Forelimb muscle (tissue), 1 donor: ENCODE measurements at places on chromosomes 16 and 17.

GRCh38 chr16:3645504-3646347, 8.8 kb upstream of the DNASE1 start:
- no peak for DNase-seq

GRCh38 chr17:38568274-38568673, 37.5 kb downstream of the SRCIN1 start:
- no peak for DNase-seq

DNA sequence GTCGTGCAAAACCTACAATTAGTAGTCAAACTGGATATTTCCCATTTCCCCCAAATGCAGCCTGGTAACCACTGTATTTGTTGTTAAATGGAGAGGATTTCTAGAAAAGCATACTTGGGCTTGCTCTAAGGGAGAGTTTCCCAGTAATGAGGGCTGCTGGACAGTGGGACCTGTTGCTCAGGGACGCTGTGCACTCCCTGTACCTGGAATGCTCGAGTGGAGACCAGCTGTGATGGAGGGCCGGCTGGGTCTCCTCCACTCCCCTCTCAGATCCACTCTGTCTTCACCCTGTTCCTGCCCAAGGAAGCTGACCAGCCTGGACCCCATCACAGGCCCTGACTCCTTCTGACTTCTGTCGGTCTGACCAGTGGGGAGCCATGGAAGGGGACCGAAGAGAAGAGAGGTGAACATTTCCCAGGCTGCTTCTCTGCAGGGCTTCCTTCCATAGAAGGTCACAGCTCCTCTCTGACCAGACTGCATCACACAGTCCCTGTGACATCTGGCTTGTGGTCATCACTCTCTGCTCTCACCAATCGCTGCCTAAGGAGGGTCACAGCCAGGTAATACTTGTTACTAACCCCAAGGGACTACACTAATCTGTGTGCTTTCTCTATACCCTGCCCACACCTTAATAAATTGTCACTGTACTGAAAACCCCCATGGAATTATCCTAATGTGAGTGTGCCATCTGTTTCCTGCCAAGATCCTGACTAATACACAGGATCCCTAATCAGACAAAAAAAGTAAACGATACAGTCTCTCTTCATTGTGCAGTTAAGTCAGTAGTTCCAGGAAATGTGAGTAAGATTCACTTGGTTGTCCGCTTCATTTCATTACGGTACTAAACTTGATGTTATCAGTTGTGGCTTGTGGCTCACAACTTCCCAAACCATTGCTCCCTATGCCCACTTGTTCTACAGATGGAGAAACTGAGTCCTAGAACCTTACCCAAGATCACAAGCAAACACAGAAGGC, 102.4 kb downstream of the CCT6B start:
- no peak for DNase-seq

GRCh38 chr16:11049396-11050059, 105.2 kb downstream of the CLEC16A start:
- no peak for DNase-seq

DNA sequence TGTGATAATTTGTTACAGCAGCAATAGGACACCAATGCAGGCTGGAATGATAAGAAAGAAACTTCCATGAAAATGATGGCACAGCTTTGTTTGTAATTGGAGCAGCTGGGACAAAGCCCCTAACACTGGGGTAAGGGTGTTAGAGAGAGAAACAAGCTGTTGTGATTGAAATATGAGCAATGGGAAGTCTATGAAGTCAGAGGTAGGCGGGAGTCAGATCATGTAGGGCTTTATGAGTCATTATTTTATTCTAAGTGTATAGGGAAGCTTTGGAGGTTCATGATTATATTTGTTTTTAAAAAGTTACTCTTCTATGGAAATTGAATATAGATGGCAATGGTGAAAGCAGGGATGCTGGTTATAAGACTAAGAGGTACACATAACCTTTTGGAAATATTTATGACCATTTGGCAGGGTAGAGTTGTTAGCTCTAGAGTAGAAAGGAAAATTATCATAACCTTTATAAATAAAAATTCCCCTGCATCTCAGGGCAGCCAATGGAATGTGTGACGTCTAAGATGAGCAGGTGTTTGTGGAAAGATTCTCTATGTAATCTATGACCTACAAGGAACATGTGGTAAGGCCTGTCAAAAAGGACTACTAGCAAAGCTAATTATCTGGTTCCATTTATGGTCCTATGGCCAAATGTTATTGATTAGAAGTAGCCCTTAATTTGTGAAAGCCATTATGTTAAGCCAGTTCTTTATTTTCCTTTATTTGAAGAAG, 85.6 kb downstream of the KCNJ2 start:
- no peak for DNase-seq

- DNase-seq: no peak
Observed at GRCh38 chr16:85098565-85098964, 13.7 kb downstream of the CIBAR2 start.

GRCh38 chr16:30927789-30928378, 4.5 kb downstream of the FBXL19 start:
- DNase-seq: no peak

GRCh38 chr16:11482946-11483748, 103.6 kb downstream of the LITAF start:
- DNase-seq: no peak
